ENCODE measurements at places on chromosomes 3 and 15.

- DNase-seq, result no peak
These were observed 190.3 kb downstream of the SATB1 start for GRCh38 chr3:18234717-18235335.

DNA sequence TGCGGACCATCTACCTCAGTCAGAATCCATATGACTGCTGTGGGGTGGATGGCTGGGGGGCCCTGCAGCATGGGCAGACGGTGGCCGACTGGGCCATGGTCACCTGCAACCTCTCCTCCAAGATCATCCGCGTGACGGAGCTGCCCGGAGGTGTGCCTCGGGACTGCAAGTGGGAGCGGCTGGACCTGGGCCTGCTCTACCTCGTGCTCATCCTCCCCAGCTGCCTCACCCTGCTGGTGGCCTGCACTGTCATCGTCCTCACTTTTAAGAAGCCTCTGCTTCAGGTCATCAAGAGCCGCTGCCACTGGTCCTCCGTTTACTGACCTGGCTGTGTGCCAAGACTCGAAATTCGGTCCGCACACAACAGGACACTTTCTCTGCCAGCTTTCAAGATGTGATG, 21.9 kb downstream of the NRROS start:
- no peak for DNase-seq

GRCh38 chr15:33161209-33161608, 33.3 kb downstream of the FMN1 start:
- DNase-seq, result no peak

- no peak for DNase-seq
These were observed 31.9 kb upstream of the EIF4A2 start for GRCh38 chr3:186751480-186751879.

DNA sequence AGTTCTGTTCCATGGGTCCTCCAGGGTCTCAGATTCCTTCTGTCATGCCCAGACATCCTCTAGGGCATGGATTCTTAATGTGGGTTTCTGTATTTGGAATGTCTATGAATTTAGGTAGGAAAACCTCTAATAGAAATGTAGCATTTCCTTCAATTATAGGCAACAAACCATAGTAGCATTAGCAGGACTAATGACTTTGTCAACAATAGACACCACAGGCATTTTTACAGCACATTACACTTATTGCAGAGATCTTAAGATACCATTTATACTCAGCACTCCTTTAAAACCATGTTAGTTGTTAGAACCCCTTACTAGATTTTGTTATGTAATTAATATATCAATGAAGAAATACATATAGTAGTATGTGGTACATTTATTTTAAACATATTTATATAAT, 77.8 kb upstream of the TBC1D5 start:
- DNase-seq, result no peak

DNA sequence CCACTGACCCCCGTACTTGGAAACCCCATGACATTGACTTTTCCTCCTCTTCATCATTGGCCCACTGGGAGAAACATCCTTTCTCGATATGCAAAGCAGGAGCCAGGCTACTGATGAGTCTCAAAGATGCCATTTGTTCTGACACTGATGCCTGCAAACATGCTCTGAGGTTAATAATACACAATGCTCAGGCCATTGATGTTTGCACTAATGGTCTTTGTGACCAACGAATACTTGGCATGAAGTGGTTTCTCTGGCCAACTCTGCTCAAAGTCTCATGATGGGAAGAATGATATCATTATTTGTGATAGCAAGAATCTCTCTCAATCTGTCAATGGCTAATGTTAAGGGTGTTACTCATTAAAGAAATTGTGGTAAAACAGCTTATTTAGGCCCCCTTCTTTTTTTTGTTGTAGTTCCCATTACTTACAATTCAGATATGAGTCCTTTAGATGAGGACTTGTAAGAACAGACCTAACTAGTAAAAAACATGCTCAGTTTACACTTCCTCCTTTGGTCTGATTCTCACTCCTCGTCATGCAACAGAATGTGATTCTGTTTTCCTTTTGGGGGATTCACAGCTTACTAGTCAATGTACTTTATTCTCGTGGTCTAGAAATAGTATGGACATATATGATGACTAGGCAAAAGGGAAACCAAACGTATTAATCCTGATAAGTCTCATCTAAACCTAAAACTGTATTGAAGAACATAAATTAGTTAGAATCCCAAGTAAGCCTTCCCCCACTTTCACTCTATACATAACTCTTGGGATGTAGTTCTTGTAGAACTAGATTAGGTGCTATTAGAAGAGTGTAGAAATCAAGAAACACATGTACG, 488.8 kb upstream of the DPPA4 start:
- no peak for DNase-seq
